Right renal pelvis (tissue), 4 donors: ENCODE measurements at places on chromosomes 5 and 9.

- DNase-seq = no peak
Measured at GRCh38 chr5:135761746-135762145, 72.7 kb upstream of the SLC25A48 start.

- no peak for DNase-seq
Measured at GRCh38 chr9:77512876-77513275, 135.2 kb downstream of the GNA14 start.

DNA sequence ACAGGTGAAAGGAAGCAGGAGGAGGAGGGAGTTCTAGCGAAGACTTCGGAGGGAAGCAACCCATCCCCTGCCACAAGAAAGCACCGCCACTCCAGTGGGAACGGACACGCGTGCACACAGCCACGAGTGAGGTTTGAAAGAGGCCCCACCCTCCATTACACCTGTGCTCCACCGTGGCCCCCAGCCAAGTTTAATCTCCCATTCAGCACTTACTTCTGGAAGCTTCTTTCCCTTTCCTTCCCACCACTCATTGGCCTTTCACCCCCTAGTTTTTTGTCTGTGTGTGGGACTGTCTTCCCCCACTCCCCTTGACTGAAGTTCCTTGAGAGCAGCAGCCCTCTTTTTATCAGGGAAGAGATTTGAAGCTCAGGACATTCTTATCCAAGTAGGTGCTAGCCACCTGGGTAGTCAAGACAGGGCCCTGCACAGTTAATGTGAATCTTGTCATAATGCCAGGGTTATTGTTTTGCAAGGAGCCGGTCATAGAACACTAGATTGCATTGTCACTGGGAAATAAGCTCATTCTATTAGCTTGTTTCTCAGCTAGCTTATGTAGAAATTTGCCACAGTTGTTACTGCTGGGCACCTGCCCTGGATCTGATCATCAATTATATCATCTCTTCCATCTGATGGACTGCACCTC lies 256.0 kb downstream of the DOCK8 start:
- DNase-seq = no peak

DNA sequence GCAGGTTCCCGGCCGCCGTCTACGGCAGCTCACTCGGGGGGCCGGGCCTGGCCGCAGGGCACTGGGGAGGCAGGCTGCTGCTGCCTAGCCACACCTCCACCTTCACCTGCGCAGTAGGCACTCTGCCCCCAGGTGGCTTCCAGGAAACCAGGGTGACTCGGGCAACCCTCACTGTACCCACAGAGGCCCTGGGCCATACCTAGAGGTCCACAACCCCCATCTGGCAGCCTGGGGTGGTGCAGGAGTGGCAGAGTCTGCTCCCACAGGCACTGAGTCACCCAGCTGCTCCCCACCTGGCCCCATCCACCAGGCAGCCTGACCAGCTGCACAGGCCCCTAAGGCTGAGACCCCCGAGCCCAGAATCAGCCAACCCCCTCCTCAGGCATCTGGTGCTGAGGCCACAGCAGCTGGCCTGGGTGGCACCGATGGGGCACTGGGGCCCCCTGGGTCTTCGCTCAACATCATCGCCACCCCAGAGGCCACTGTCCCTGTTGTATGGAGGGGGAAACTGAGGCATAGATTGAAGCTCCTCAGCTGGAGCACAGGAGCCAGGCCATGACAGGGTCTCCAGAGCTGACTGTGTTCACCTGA lies 70.2 kb downstream of the KCNT1 start:
- DNase-seq = no peak
